ENCODE measurements at places on chromosomes 7 and 10. TPM values are rescaled to one million over a fixed set of nuclear protein-coding genes. Genes with fewer than 3 reads are reported as not detected.

P4HA1 gene
- 39.9 TPM for total RNA-seq

WEE2 gene
- not detected for total RNA-seq

GRCh38 chr7:104653825-104654401 is 325.5 kb downstream of the LHFPL3 start:
- no peak overlapping the region for H3K27ac ChIP-seq
- no peaks in the 10 kb centered on the region for H3K27me3 ChIP-seq
- no peak overlapping the region for H3K4me3 ChIP-seq

DNA sequence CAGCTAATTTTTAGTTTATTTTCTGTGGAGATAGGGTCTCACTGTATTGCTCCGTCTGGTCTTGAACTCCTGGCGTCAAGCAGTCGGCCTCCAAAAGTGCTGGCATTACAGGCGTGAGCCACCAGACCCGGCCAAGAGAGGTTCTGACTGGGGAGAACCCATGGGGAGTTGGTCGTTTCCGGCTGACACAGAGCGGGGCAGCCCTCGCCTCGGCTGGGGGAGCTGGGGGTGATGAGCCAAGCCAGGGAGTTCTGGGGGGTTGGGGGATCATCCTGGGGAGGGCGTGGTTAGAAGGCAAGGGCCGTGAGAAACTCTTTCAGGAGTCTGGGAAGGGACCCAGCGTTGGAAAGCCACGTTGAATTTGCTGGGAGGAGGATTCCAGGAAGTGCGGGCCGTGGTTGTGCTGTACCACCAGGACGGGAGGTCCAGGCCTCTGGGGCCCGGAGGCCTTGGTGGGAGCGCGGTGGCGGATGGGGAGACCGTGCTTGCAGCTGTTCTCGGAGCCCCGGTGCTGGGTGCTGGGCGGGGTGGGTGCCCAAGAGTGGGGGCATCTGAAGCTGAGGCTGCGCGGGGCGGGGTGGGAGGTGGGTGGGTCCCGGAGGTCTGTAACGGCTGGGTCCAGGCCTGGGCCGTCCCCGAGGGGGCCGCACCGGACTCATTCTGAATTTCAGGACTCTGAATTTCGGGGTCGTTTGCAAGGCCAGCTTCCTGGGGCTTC is 8.4 kb upstream of the ZNF853 start:
- no peaks in the 10 kb centered on the region for H3K27me3 ChIP-seq
- no peak overlapping the region for H3K27ac ChIP-seq
- H3K4me1 ChIP-seq = no peaks in the 10 kb centered on the region
- no peak for DNase-seq
- H3K36me3 ChIP-seq = peaks cover 70% of the 10 kb centered on the region

GRCh38 chr10:18886102-18886501 is 162.5 kb upstream of the MALRD1 start:
- no peak overlapping the region for H3K4me3 ChIP-seq
- DNase-seq = no peak
- no peaks in the 10 kb centered on the region for H3K27me3 ChIP-seq
- H3K36me3 ChIP-seq = no peaks in the 10 kb centered on the region
